ENCODE measurements at places on chromosomes 12 and 14. TPM values are rescaled to one million over a fixed set of nuclear protein-coding genes. Genes with fewer than 3 reads are reported as not detected.
A peak's percentile ranks its signal among the peaks of the same experiment; 100 is the strongest.

DNA sequence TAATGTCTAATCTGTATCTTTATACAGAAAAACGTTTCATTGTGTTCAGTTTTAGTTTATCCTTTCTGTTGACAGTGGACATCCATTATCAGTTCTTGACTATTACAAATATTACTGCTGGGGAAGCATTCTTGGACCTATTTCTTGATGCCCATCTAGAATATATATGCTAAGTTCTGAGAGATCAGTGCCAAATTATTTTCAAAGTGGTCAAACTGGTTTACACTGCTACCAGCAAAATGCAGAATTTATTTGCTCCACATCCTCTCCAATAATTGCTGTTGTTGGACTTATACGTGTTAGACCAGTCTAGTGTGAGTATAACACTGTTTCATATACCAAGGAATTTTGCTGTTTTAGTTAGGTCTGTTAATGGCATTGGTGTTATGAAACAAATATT, 85.5 kb upstream of the TRAF3 start:
- H3K27me3 ChIP-seq: no peaks in the 10 kb centered on the region
- no peak for DNase-seq
- no peak overlapping the region for H3K27ac ChIP-seq
- no peak overlapping the region for H3K4me3 ChIP-seq

DNA sequence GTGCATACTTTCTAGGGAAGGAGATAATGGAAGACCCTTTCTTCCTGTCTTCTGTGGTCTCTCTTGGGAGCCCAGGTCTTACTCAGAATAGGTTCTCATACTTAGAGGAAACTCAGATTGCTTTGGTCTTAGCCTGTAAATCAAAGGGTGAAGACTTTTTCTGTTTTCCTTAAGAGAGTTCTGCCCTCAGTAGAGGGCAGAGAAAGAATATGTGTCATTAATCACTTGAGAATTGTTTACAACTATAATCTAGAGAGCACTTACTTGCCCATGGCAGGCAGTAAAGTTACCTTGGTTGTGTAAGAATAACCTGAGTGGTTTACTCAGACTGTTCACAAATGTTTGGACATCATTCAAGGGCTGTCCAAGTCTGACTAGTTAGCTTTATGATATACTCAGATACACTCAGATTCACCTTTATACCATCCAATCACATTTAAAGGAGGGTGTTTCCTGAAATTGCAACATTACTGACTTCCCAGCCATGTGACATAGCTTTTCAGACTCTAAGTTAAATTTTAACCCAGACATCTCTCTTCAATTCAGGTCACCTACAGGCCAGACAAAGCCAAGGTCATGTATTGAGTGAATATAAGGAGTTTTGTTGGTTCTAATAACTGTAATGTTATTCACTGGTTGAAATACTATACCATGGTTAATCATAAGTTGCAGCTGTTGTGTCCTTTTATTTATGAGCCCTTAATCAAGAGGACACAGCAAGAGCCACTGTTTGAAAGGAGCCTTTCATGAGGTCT, 372.2 kb downstream of the RAD51B start:
- no peaks in the 10 kb centered on the region for H3K27me3 ChIP-seq
- peak; percentile 22 for DNase-seq
- no peaks in the 10 kb centered on the region for H3K36me3 ChIP-seq
- no peaks in the 10 kb centered on the region for H3K4me1 ChIP-seq

The SPATA7 gene
- total RNA-seq: 9.9 TPM

The GLIPR1 gene
- 7.6 TPM for total RNA-seq

- no peaks in the 10 kb centered on the region for H3K27me3 ChIP-seq
- peaks cover 96% of the 10 kb centered on the region for H3K4me1 ChIP-seq
- H3K27ac ChIP-seq: peak overlapping the region; percentile 83
- no peak overlapping the region for H3K4me3 ChIP-seq
- DNase-seq: no peak
These were observed 20.1 kb downstream of the TPCN1 start for GRCh38 chr12:113241191-113242025.

- no peak for DNase-seq
- no peak overlapping the region for H3K4me3 ChIP-seq
- no peaks in the 10 kb centered on the region for H3K36me3 ChIP-seq
- no peaks in the 10 kb centered on the region for H3K27me3 ChIP-seq
- H3K27ac ChIP-seq: peak overlapping the region; percentile 19
- H3K4me1 ChIP-seq: no peaks in the 10 kb centered on the region
These were observed 65.7 kb downstream of the CDK17 start for GRCh38 chr12:96334502-96334901.

GRCh38 chr12:2513141-2514037, 281.4 kb upstream of the FKBP4 start:
- no peaks in the 10 kb centered on the region for H3K4me1 ChIP-seq
- no peak overlapping the region for H3K27ac ChIP-seq
- no peak for DNase-seq
- H3K36me3 ChIP-seq: no peaks in the 10 kb centered on the region
- no peak overlapping the region for H3K4me3 ChIP-seq

The TPH2 gene
- total RNA-seq: not detected

The STAB2 gene
- total RNA-seq: 0.10 TPM

The VDR gene
- 23.0 TPM for total RNA-seq

The NRL gene
- total RNA-seq: 4.6 TPM
